Activated T-cell treated with anti-CD3 and anti-CD28 coated beads, Interleukin-2, amount 50 U/mL, for 72 hours (primary cell): ENCODE measurements at places on chromosomes 16 and 17. TPM values are rescaled to one million over a fixed set of nuclear protein-coding genes. Genes with fewer than 3 reads are reported as not detected.

The SLC13A2 gene
- not detected for total RNA-seq

DNA sequence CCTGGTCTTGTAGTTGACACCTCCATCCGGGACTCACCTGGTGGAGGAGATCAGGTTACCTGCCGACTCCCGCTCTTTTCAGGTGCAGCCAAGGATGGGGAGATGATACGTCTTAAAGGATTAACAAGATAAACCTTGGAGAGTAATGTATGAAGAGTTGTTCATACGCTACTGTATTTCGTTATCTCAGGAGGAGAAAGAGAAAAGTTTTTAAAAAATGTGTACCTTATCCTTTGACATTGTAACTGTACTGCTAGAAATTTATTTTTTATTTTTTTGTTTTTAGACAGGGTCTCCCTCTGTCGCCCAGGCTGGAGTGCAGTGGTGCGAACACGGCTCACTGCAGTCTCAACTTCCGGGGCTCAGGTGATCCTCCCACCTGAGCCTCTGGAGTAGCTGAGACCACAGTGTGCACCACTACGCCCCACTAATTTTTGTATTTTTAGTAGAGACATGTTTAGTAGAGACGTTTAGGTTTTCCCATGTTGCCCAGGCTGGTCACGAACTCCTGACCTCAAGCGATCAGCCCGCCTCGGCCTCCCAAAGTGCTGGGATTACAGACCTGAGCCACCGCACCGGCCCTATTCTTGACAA, 764 bp upstream of the SMURF2 start:
- H3K36me3 ChIP-seq: peaks cover 2% of the 10 kb centered on the region
- no peak for DNase-seq
- no peaks in the 10 kb centered on the region for H3K27me3 ChIP-seq
- H3K4me3 ChIP-seq: peak overlapping the region; percentile 82
- H3K4me1 ChIP-seq: peaks cover 33% of the 10 kb centered on the region
- H3K27ac ChIP-seq: no peak overlapping the region

- no peaks in the 10 kb centered on the region for H3K27me3 ChIP-seq
- H3K36me3 ChIP-seq: no peaks in the 10 kb centered on the region
- no peak overlapping the region for H3K27ac ChIP-seq
- H3K4me1 ChIP-seq: no peaks in the 10 kb centered on the region
- DNase-seq: no peak
Measured at GRCh38 chr16:88196471-88197400, 186.0 kb upstream of the ZNF469 start.

DNA sequence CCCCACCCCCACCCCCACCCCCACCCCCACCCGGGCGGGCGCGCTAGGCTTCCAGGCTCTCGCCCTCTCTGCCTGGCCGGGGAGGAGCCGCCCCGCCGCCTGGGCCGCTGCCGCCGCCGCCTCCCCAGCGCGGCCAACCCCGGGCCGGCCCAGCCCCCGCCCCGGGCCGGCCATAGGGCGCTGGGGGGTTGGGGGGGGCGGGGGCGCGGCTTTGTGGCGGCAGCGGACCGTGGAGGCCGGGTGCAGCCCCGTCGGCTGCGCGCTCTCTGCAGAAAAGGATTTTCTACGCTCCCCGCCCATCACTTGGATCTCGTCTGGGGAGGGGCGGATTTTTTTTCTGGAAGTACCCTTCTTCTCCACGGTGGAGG, 230.9 kb downstream of the MRTFB start:
- H3K27me3 ChIP-seq: peaks cover 22% of the 10 kb centered on the region
- DNase-seq: peak; percentile 37
- no peak overlapping the region for H3K27ac ChIP-seq

DNA sequence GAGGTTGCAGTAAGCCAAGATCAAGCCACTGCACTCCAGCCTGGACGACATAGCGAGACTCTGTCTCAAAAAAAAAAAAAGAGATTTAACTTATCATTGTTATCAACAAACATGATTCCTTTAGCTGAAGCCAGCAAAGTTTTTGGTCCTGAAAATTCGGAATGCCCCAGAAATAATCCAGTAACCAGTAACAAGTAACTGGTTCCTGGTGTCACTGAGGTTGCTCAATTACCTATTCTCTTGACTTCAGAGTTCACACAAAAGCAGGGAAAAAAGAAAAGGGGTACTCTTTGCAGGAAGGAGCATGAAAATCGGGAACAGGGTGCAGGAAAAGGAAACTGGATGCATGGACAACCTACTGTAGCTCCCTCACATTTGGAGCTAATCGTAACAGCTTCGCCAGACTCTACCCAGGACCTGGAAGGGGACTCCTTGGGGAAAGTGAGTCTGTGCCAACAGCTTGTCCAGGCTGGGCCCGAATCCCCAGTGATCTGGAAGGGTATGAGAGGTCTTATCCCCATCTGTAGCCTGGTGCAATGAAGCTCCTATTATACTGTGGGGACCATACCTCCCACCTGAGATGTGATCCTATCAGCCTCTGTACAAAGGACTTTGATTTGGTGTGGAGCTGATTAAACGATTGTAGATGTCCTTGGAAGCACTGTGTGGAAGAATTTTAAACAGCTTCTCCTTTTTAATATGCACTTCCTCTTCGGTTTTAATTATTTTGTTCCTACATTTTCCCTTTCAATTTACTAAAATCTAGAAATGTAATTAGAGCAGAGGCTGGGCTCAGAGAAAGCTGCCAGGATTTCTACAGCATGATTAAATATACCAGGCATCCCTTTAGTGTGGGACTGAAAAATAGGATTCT, 3.4 kb upstream of the SPOP start:
- H3K4me3 ChIP-seq: no peak overlapping the region
- H3K36me3 ChIP-seq: peaks cover 2% of the 10 kb centered on the region
- H3K27me3 ChIP-seq: no peaks in the 10 kb centered on the region
- peaks cover 18% of the 10 kb centered on the region for H3K4me1 ChIP-seq
- DNase-seq: no peak
- H3K27ac ChIP-seq: no peak overlapping the region
